Pancreas (tissue), 10 donors: ENCODE measurements at places on chromosomes 7 and 10.

GRCh38 chr10:23354630-23355279 lies 10.2 kb upstream of the C10orf67 start:
- H3K4me3 ChIP-seq = no peak overlapping the region
- H3K36me3 ChIP-seq = no peaks in the 10 kb centered on the region
- H3K27me3 ChIP-seq = no peaks in the 10 kb centered on the region
- no peak overlapping the region for H3K27ac ChIP-seq
- H3K4me1 ChIP-seq = no peaks in the 10 kb centered on the region

- no peak for DNase-seq
- H3K27ac ChIP-seq = no peak overlapping the region
- no peak overlapping the region for H3K4me3 ChIP-seq
- no peaks in the 10 kb centered on the region for H3K36me3 ChIP-seq
- no peaks in the 10 kb centered on the region for H3K27me3 ChIP-seq
- no peaks in the 10 kb centered on the region for H3K4me1 ChIP-seq
Observed at GRCh38 chr7:32871624-32872371, 19.8 kb downstream of the KBTBD2 start.

DNA sequence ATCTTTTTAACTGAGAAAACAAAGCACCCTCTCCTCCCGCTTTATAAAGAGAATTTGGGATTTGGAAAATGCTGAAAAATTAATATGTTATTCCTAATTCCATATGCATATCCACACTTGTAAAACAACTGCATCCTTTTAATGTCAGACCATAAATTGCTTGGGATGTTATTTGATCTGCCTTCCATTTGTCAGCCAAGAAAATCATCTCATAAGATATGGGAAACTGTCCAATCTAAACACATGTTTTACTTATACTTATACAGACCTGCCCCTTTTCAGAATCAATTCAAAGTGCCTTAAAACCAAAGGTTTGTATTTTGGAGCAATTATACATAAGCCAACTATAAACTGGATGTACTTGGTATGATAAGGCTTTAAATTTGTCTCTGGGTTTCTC lies 595.5 kb upstream of the PFKP start:
- no peak for DNase-seq
- no peaks in the 10 kb centered on the region for H3K27me3 ChIP-seq
- no peak overlapping the region for H3K27ac ChIP-seq
- H3K4me3 ChIP-seq = no peak overlapping the region
- H3K36me3 ChIP-seq = no peaks in the 10 kb centered on the region

GRCh38 chr10:12549297-12549696 lies 199.9 kb downstream of the CAMK1D start:
- no peak overlapping the region for H3K4me3 ChIP-seq
- H3K4me1 ChIP-seq = no peaks in the 10 kb centered on the region
- H3K27me3 ChIP-seq = no peaks in the 10 kb centered on the region
- no peak for DNase-seq
- no peak overlapping the region for H3K27ac ChIP-seq

GRCh38 chr7:978049-978346 lies 2.6 kb upstream of the COX19 start:
- peaks cover 43% of the 10 kb centered on the region for H3K4me1 ChIP-seq
- H3K27ac ChIP-seq = peak overlapping the region; percentile 98
- no peak for DNase-seq
- no peaks in the 10 kb centered on the region for H3K36me3 ChIP-seq

DNA sequence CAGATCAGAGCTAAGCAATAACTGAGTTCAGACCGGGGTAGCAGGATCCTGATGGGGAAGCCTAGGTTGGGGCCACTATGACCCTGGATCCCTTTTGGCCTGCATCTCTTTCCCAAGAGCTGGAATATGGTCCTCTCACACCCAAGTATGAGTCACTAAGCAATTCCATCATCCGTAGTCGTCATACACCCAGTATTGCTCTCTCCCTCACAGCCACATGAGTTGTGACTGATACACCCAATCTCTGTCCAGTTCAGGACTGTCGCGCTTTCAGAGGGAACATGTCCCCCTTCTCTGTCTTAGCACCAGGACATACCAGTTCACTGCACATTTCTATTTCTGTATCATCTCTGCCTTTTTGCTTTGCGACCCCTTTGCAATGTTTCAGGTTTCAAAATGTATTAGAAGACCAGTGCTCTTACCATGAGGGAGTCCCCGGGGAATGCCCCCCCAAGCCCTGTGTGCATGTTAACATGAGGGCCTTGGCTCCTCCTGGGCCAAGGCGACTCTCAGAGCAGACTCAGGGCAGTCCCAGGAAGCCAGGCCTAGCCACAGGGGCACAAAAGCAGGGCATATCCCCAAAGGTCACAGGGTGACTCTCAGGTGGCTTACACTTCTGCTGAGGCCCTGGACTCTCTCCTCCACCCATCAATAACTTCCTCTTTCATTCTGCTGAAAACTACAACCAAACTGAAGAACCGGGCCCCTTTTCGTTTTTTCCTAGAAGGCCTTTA lies 75.3 kb upstream of the SAMD8 start:
- no peak overlapping the region for H3K27ac ChIP-seq
- DNase-seq = no peak
- no peaks in the 10 kb centered on the region for H3K36me3 ChIP-seq
- H3K4me1 ChIP-seq = no peaks in the 10 kb centered on the region
- no peak overlapping the region for H3K4me3 ChIP-seq
- no peaks in the 10 kb centered on the region for H3K27me3 ChIP-seq

DNA sequence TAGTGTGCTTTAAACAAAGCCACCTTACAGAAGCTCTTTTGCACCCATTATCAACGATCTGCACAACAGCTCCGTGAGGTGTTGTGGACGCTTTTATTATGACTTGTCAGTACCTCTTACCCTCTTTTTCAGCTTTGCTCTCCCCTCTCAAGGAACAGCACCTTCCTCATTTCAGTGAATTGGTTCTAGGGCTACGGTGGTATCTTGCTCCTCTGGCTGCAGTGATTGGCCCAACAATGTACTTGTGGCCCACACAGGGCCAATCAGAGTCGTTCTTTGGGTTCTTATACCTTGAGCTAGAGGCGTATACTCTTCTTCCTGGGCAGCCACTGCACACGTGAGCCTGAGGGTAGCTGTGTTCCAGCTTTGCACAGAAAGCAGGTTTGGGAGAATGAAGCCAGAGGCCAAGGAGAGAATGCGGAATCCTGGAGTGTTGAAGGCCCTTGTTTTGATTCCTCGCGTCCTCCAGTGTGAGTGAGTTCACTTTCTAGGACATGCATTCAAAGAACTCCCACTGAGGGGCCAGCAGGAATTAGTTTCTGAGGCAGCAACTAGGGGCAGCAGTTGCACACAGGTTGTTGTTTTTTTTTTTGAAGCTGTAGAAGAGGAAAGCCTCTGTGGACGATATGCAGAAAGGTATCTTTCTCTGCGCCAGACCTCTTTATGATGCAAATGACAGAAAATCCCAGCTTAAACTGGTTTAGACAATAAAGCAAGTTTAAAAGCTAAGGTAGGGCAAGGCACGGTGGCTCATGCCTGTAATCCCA lies 49.8 kb upstream of the PDZD8 start:
- no peaks in the 10 kb centered on the region for H3K4me1 ChIP-seq
- no peaks in the 10 kb centered on the region for H3K27me3 ChIP-seq
- no peak overlapping the region for H3K27ac ChIP-seq
- H3K4me3 ChIP-seq = no peak overlapping the region
- DNase-seq = no peak

- H3K27me3 ChIP-seq = no peaks in the 10 kb centered on the region
- H3K4me3 ChIP-seq = no peak overlapping the region
- H3K27ac ChIP-seq = no peak overlapping the region
- DNase-seq = no peak
Observed at GRCh38 chr10:77456414-77456813, 181.2 kb downstream of the KCNMA1 start.

DNA sequence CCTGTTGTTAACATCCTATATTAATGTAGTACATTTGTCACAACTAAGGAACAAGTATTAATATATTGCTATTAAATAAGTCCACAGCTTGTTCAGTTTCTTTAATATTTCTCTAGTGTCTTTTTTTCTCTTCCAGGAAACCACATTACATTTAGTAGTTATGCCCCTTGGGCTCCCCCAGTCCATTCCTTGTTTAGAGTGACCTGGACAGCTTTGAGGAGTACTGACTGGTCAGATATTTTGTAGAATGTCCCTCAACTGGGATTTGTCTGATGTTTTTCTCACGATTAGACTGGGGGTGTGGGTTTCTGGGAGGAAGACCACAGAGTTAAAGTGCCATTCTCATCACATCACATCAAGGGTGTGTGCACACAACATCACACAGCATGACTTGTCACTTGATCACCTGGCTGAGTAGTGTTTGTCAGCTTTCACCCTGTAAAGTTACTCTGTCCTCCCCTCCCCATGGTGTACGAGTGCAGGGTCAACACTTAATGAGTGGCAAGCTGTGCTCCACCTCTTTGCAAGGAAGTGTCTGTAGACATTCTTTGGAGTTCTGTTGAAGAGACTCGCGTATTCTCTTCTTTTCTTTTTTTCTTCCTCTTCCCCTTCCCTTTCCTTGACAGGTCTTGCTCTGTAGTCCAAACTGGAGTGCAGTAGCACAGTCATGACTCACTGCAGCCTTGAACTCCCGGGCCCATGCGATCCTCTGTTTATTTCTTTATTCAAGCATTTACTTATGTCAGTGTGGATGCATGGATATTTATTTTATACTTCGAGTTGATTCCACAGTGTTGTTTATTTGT lies 10.2 kb downstream of the LMTK2 start:
- DNase-seq = no peak
- no peak overlapping the region for H3K4me3 ChIP-seq
- H3K4me1 ChIP-seq = peaks cover 3% of the 10 kb centered on the region
- H3K27me3 ChIP-seq = no peaks in the 10 kb centered on the region
- H3K36me3 ChIP-seq = no peaks in the 10 kb centered on the region

DNA sequence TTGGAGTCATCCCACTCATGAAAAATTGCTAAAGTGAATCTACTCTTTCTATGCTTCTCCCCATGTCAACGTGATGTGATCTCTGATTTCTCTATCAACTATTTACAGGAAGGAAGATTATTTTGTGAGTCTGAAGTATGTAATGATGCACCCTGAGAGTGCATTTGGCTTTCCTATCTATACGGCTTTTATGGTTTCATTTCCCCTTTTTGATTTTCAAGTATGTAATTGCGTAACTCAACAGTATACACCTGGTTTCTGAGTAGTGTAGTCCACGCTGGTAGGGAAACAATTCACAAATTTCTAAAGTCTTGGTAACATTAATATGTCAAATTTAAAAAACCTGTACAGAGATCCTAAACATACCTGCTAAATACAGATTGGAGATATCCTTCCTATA lies 194.7 kb upstream of the SEMA3A start:
- H3K4me1 ChIP-seq = no peaks in the 10 kb centered on the region
- H3K27me3 ChIP-seq = no peaks in the 10 kb centered on the region
- no peak for DNase-seq
- no peak overlapping the region for H3K27ac ChIP-seq

GRCh38 chr7:39985398-39985918 lies 35.4 kb downstream of the CDK13 start:
- H3K4me3 ChIP-seq = no peak overlapping the region
- no peaks in the 10 kb centered on the region for H3K36me3 ChIP-seq
- DNase-seq = no peak
- H3K27ac ChIP-seq = no peak overlapping the region
- H3K4me1 ChIP-seq = peaks cover 8% of the 10 kb centered on the region

GRCh38 chr10:131749767-131750142 lies 151.1 kb upstream of the PPP2R2D start:
- H3K4me3 ChIP-seq = no peak overlapping the region
- H3K27ac ChIP-seq = no peak overlapping the region
- H3K36me3 ChIP-seq = no peaks in the 10 kb centered on the region
- DNase-seq = no peak
- no peaks in the 10 kb centered on the region for H3K4me1 ChIP-seq
- H3K27me3 ChIP-seq = peaks cover 3% of the 10 kb centered on the region

DNA sequence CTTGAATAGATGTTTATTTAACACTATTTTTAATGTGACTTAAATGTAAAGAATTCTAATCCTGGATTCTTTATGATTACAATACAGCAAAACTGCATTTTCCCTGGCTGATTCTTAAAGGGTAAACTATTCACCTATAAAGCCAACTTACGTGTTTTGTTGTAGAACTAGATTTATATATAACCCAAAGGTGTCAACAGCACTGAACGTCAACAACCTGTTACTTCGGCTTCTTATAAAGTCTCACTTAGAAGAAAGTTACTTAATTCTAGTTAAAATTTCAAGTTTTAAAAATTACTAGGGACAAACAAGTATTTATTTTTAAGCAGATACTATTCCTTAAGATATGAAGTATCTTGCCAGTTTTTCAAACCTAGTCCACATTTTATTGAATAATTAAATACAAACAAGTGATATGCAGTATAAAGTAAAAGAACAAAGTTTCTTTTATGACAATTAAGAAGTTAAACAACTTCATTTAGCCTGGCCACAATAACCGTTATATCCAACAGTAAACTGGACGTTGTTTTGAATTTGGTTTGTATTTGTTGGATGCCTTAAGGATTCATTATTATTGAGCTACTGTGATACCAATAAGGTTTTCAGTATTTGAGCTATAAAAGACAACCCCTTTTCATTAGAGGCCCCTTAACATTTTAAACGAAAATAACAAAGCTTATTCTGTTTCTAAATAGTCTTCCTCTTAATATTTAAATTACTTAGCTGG lies 83.1 kb downstream of the SNX10 start:
- peaks cover 5% of the 10 kb centered on the region for H3K27me3 ChIP-seq
- no peak overlapping the region for H3K27ac ChIP-seq
- no peaks in the 10 kb centered on the region for H3K4me1 ChIP-seq
- no peak for DNase-seq

GRCh38 chr10:83427101-83427500 lies 712.2 kb upstream of the GHITM start:
- H3K4me3 ChIP-seq = no peak overlapping the region
- H3K27me3 ChIP-seq = no peaks in the 10 kb centered on the region
- DNase-seq = no peak
- no peaks in the 10 kb centered on the region for H3K4me1 ChIP-seq
- H3K36me3 ChIP-seq = no peaks in the 10 kb centered on the region
- no peak overlapping the region for H3K27ac ChIP-seq

DNA sequence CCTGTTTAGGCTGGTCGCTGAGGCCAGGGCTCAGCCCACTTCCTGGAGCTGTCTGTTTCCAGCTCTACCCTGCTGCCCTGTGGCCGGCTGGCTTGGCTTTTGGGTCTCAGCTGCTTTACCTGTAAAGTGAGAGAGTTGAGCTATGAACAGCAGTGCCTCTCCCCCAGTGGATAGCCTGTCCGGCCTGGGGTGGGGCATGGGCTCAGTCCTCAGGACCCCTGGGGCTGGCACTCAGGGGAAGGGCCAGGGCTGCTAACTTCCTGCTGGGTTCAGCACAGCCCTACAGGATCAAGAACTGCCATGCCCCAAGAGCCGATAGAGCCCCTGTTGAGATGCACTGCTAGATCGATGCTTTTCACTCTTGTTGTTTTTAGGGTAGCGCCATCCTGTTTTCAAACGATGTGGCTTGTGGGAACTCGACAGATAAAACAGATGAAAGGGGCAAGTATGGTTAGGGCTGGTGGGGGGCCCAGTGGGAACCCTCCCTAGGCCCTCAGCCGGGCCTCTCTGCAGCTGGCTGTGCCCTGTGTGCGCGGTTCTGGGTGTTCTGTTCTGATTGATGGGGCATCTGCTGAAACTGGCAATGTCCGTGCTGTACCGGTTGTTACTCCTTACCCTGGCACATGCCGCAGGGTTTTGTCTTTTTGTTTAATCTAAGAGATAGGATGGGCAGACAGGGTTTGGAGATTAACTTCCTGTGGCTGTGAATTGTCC lies 10.0 kb upstream of the SFRP5 start:
- H3K36me3 ChIP-seq = no peaks in the 10 kb centered on the region
- H3K4me1 ChIP-seq = peaks cover 57% of the 10 kb centered on the region
- H3K27me3 ChIP-seq = no peaks in the 10 kb centered on the region
- H3K4me3 ChIP-seq = no peak overlapping the region
- H3K27ac ChIP-seq = peak overlapping the region; percentile 78
